Glomerular endothelial cell (primary cell): ENCODE measurements at places on chromosomes 2 and 18. TPM values are rescaled to one million over a fixed set of nuclear protein-coding genes. Genes with fewer than 3 reads are reported as not detected.

The FBLN7 gene
- 2.2 and 5.8 TPM in 2 replicates for total RNA-seq

The ABCA12 gene
- total RNA-seq = 0.12 and 0.29 TPM in 2 replicates

The ACTG2 gene
- total RNA-seq = 1.6 TPM in 1 of 2 replicates, not detected in the other

The LYPD6B gene
- total RNA-seq = 0.53 and 1.3 TPM in 2 replicates

The EGR4 gene
- not detected in 2 replicates for total RNA-seq

The BABAM2 gene
- total RNA-seq = 30.5 and 38.4 TPM in 2 replicates

The ZNF521 gene
- 114 and 118 TPM in 2 replicates for total RNA-seq

The RBFA gene
- total RNA-seq = 30.0 and 39.2 TPM in 2 replicates

The FAM237A gene
- not detected in 2 replicates for total RNA-seq

The ALPP gene
- total RNA-seq = not detected in 2 replicates

The NEU2 gene
- not detected in 2 replicates for total RNA-seq

The CACNB4 gene
- total RNA-seq = 0.10 and 0.82 TPM in 2 replicates

The DYNAP gene
- not detected in 2 replicates for total RNA-seq

The GALR1 gene
- total RNA-seq = not detected in 2 replicates

The PXDN gene
- 1,281 and 1,930 TPM in 2 replicates for total RNA-seq

The IRS1 gene
- 4.0 and 4.1 TPM in 2 replicates for total RNA-seq

The HOXD8 gene
- total RNA-seq = 14.2 and 18.9 TPM in 2 replicates
